Activated CD4-positive, alpha-beta T cell treated with anti-CD3 and anti-CD28 coated beads for 36 hours (primary cell): ENCODE measurements at places on chromosomes 5 and 9.

GRCh38 chr9:113524468-113524867 is 60.9 kb downstream of the RGS3 start:
- DNase-seq: no peak

DNA sequence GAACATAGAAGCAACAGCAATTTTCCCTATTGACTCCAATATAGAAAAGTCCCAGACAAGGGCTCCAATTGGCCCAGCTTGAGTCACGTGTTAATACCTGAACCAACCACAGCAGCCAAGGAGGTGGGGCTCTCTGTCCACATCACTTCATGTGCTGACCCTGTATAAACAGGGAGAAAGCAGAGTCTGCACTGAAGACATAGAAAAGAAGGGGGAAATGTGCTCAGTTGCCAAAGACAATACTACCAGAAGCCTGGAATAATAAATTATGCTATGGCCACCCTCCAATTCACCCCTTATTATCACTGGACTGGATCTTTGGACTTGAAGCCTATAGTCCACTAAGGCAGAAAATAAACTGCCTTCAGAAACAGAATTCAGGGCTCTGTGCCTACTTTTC is 275.4 kb downstream of the EPB41L4A start:
- no peak for DNase-seq

DNA sequence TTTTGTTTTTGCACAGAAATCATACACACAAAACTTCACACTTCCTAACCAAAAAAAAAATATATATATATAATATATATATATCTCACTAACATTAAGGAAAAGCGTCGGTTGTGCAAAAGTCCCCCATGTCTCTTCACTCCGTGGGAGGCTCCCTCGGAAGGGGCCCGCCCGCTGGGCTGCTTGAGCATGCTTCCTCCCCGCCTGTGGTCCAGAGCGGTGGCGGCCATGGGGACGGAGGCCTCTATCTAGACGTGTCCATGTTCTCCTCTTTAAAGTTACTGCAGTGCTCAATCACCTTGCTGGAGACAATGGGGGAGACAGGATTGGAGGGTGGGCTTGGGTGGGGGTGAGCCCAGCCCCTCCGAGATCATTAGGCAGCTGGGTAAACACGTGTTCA is 7.2 kb upstream of the ZDHHC12 start:
- DNase-seq: no peak

DNA sequence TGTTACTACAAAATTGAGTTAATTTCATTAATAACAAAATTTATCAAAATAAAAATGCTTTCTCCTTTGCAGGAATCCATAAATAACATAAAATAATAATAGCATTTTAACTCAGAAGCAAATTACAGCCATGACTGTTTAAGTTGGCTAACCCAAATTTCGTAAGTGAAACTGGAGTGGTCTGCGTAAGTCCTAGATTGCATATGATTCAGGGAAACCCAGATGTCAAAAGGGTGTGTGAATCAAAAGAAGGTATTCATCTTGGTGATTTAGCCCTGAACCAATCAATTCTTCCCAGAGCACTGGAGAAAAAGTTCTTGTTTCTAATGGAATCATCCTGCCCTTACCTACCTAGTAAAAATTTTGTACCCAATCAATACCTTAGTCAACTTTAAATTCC is 547.6 kb downstream of the RAB3C start:
- DNase-seq: no peak

DNA sequence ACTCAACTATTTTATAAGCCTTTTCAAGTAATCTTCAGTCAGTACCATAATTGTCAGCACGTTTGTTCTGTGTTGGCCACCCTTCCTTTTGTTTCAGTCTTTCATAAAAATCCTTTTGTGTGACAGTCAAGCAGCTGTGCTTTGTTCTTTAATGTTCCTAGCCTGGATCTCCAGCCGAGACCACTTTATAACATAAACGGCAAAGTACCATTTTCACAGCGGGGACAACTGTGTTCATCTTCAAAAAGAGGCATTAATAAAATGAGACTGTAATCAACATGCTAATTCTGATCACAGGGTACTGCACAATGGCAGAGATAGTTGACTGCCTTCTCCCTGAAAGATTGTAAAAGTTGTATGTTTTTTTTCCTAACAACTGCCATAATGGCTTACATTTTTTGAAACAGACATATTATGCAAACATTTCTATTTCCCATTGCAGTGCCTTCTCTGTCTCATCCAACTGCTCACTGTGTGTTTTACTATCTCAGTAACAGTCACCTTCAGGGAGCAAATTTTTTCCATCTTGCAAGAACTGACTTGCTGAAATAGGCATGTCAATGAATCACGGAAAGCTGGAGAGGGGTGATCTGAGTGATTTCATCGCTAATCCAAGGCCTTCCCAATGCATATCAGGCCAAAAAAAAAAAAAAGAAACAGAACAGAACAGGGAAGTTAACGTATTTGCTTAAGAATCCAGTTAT is 828.5 kb upstream of the DMAC1 start:
- DNase-seq: no peak

GRCh38 chr9:101274971-101275768 is 109.6 kb downstream of the BAAT start:
- no peak for DNase-seq

DNA sequence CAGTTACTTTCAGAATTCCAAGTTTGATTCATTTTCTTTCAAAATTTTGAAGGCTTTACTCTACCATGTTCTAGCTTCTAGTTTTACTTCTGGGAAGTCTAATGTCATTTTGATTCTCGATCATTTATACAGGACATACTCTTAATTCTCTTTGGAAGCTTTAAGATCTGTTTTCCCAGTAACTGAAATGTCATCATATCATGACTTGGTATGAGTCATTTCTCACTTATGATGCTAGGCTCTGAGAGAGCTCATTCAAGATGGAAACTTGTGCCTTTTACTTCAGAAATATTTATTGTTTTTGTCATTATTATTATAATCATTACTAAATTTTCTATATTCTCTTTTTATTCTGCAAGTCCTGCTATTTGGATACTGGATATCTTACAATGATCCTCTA is 222.3 kb downstream of the PARP8 start:
- no peak for DNase-seq

GRCh38 chr5:81147886-81148571 is 85.1 kb upstream of the CKMT2 start:
- no peak for DNase-seq

- DNase-seq: no peak
These were observed 40.2 kb downstream of the NSUN2 start for GRCh38 chr5:6592601-6593000.

DNA sequence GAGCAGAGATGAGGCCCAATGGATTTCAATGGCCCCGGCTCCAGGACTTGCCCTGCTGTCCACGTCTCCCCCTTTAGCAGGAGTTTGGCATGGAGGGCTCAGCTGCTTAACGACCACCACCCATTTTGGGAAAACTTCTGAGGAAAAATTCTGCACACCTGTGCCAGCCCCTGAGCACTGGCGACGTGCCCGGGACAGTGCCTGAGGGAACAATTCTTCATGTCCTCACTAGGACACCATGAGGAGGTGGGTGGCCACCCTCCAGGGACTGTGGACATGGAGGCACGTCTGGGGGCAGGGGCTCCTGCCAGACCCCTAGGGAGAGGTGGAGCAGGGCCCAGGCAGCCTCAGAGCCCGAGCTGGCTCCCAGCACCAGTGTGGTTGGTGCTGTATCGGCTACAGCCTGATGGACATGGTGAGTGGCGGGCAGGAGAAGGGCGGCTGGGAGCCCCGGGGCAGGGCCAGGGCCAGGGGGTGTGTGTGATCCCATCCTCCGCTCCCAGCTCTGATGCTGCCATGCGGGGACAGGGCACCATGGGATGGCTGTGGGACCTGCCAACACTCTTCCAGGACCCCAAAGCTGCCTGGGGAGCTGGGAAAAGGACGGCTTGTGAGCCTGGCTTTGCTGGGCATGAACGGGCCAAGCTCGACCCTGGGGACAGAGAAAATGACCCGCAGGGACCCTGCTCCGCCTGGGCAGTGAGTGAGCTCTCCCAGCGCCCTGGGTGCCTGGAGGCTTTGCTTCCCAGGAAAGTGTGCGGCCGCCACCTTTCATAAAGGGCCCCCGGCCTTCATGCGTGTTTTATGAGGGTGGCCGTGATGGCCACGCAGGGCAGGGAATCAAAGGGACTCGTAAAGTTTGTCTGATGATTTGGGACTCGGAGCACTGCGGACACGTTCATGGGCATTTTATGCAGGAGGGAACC is 3.6 kb upstream of the QSOX2 start:
- no peak for DNase-seq

DNA sequence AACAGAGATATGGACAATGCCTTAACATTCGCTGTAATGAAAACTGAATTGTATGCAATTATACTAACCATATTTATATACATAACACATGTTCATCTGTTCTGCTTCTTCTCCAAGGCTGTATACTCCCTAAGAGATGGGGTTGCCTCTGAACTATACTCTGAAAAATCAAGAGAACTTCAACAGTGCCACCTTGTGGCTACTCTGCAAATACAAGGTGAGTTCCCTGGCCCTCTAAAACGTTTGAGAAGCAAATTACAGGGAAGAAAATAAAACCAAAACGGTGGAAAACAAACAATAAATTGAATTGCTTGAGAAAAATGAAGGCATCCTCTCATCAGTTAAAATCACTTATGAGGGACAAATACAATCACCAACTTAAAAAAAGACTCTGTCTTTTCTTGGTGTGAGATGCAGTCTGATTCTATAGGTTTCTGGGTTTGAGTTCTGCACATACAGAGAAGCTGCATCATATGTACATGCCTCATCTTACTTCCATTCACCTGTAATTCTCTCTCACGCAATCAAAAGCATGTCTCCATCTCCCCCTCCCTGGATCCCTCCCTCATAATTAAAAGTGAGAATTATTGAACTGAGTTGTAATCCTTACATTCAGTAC is 98.6 kb downstream of the FBXW11 start:
- DNase-seq: peak; percentile 68

- no peak for DNase-seq
These were observed 51.1 kb upstream of the TBC1D2 start for GRCh38 chr9:98306384-98307145.
